HFFc6 (cell line): ENCODE measurements at places on chromosomes 2 and 18. TPM values are rescaled to one million over a fixed set of nuclear protein-coding genes. Genes with fewer than 3 reads are reported as not detected.

TRAPPC12 gene
- 70.9 to 81.3 TPM (median 77.8 TPM) in 3 replicates for total RNA-seq

SPEG gene
- total RNA-seq, result 84.7 and 87.0 TPM in 2 replicates

SPR gene
- total RNA-seq, result 18.9 and 20.1 TPM in 2 replicates

TTN gene
- 0.26 TPM in 2 replicates for total RNA-seq

RBM43 gene
- total RNA-seq, result 4.8 and 6.2 TPM in 2 replicates

SERPINB13 gene
- not detected in 3 replicates for total RNA-seq

GRCh38 chr2:134845719-134846118 lies 7.3 kb downstream of the ACMSD start:
- H3K27ac ChIP-seq, result no peak overlapping the region
- peak; percentile 61 for DNase-seq
- H3K27me3 ChIP-seq, result peaks cover 9% of the 10 kb centered on the region
- no peaks in the 10 kb centered on the region for H3K36me3 ChIP-seq

GRCh38 chr18:51447351-51448342 lies 250.2 kb upstream of the MEX3C start:
- peaks cover 1% of the 10 kb centered on the region; the same call in 1 of the 2 replicates for H3K27me3 ChIP-seq
- no peak overlapping the region for H3K4me3 ChIP-seq
- DNase-seq, result no peak
- H3K27ac ChIP-seq, result no peak overlapping the region
- H3K36me3 ChIP-seq, result no peaks in the 10 kb centered on the region
- H3K4me1 ChIP-seq, result no peaks in the 10 kb centered on the region

- H3K27ac ChIP-seq, result no peak overlapping the region
- no peak for DNase-seq
- no peak overlapping the region for H3K4me3 ChIP-seq
- peaks cover 32% of the 10 kb centered on the region for H3K4me1 ChIP-seq
- no peaks in the 10 kb centered on the region for H3K36me3 ChIP-seq
- H3K27me3 ChIP-seq, result no peaks in the 10 kb centered on the region
Observed at GRCh38 chr2:145119225-145119624, 599.3 kb upstream of the ZEB2 start.

DNA sequence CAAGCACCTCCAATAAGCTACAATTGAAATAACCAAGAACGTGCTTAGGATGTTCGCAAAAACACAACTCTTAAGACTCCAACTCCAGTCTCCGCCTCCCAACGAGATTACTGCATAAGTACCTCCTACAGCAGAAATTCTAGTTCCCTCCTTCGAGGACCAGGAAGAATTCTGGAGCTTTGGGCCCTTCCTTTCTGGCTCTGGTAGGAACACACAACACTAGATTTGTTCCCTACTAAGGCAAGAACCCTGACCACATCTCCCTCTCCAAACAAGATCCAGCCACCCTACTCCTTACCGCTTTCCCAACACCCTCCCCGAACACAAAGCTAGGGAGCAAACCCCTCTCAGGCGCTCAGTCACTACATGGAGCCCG lies 721 bp downstream of the ADAM17 start:
- H3K4me1 ChIP-seq, result peaks cover 59% of the 10 kb centered on the region
- H3K27me3 ChIP-seq, result no peaks in the 10 kb centered on the region; the same call in 1 of the 2 replicates
- peak overlapping the region; percentile 94 for H3K27ac ChIP-seq
- DNase-seq, result peak; percentile 64

GRCh38 chr2:43894743-43895142 lies 56.0 kb downstream of the ABCG8 start:
- peaks cover 1% of the 10 kb centered on the region; the same call in 1 of the 2 replicates for H3K27me3 ChIP-seq
- H3K27ac ChIP-seq, result no peak overlapping the region
- no peak for DNase-seq
- H3K4me3 ChIP-seq, result no peak overlapping the region

GRCh38 chr2:232866104-232866503 lies 4.0 kb upstream of the SNORC start:
- H3K4me1 ChIP-seq, result peaks cover 1% of the 10 kb centered on the region; the same call in 1 of the 2 replicates
- H3K36me3 ChIP-seq, result peaks cover 8% of the 10 kb centered on the region; the same call in 1 of the 2 replicates
- H3K27ac ChIP-seq, result no peak overlapping the region
- no peak overlapping the region for H3K4me3 ChIP-seq
- H3K27me3 ChIP-seq, result no peaks in the 10 kb centered on the region; the same call in none of the 2 replicates

GRCh38 chr18:46555213-46555612 lies 101.8 kb downstream of the LOXHD1 start:
- no peaks in the 10 kb centered on the region for H3K4me1 ChIP-seq
- no peak overlapping the region for H3K27ac ChIP-seq
- H3K4me3 ChIP-seq, result no peak overlapping the region
